ENCODE measurements at places on chromosomes 6 and 20.

- no peak overlapping the region for H3K4me3 ChIP-seq
- no peaks in the 10 kb centered on the region for H3K27me3 ChIP-seq
- no peak for DNase-seq
- no peaks in the 10 kb centered on the region for H3K36me3 ChIP-seq
- no peaks in the 10 kb centered on the region for H3K4me1 ChIP-seq
These were observed 22.8 kb upstream of the MEI4 start for GRCh38 chr6:77630014-77630413.

GRCh38 chr6:32700391-32701040, 34.1 kb upstream of the HLA-DQB1 start:
- no peaks in the 10 kb centered on the region for H3K36me3 ChIP-seq
- no peaks in the 10 kb centered on the region for H3K4me1 ChIP-seq

DNA sequence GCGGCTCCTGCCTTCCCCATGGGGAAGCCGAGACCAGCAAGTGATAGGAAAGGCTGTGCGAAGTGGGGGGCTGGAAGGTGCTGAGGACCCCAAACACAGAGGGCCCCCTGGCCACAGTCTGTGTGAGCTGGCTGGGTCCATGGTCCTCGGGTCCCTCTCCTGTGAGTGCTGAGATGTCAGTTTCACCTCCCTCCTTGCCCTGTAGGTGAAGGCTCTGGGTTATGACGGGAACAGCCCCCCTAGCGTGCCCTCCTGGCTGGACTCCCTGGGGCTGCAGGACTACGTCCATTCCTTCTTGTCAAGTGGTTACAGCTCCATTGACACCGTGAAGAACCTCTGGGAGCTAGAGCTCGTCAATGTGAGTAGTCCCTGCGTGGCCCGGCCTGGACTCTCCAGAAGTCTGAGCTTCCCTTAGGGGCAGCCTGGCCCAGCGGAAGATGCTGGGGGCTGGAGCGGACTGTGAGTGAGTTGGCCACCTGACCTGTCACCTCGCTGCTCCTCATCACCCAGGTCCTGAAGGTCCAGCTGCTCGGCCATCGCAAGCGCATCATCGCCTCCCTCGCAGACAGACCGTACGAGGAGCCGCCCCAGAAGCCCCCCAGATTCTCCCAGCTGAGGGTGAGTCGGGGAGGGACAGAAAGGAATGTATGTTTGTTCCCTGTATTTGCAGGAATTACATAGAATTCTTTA, 61.7 kb downstream of the TCP11 start:
- no peak for DNase-seq
- no peak overlapping the region for H3K4me3 ChIP-seq
- H3K27me3 ChIP-seq: no peaks in the 10 kb centered on the region
- no peaks in the 10 kb centered on the region for H3K4me1 ChIP-seq
- peaks cover 83% of the 10 kb centered on the region for H3K36me3 ChIP-seq
- H3K27ac ChIP-seq: no peak overlapping the region

GRCh38 chr20:63652192-63652980, 838 bp downstream of the STMN3 start:
- peak overlapping the region; percentile 33 for H3K4me3 ChIP-seq
- no peak for DNase-seq
- H3K27ac ChIP-seq: no peak overlapping the region
- peaks cover 12% of the 10 kb centered on the region for H3K4me1 ChIP-seq
- peaks cover 28% of the 10 kb centered on the region for H3K27me3 ChIP-seq
- no peaks in the 10 kb centered on the region for H3K36me3 ChIP-seq

GRCh38 chr20:48035961-48036731, 250.9 kb upstream of the SULF2 start:
- H3K36me3 ChIP-seq: no peaks in the 10 kb centered on the region
- no peak for DNase-seq
- H3K27ac ChIP-seq: no peak overlapping the region
- H3K27me3 ChIP-seq: no peaks in the 10 kb centered on the region

- peaks cover 14% of the 10 kb centered on the region for H3K4me1 ChIP-seq
- DNase-seq: no peak
- no peak overlapping the region for H3K4me3 ChIP-seq
- H3K27ac ChIP-seq: peak overlapping the region; percentile 45
- H3K27me3 ChIP-seq: no peaks in the 10 kb centered on the region
These were observed 203.4 kb downstream of the MYLK4 start for GRCh38 chr6:2547355-2547754.

DNA sequence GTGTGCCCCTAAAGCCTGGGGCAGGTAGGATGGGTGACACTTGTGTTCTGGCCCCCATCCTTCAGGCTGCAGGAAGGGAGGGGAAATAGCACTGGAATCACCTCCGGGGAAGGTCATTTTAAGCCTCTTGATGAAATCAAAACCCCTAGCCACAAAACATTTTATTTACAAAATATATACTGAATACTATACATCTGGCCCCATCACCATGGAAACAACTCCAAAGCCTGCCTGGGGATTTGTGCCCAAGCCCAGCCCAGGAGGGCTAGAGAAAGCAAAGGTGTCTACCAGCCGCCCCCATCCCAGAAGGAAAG, 2.6 kb downstream of the SMIM29 start:
- DNase-seq: no peak
- peaks cover 7% of the 10 kb centered on the region for H3K4me1 ChIP-seq
- peaks cover 27% of the 10 kb centered on the region for H3K36me3 ChIP-seq
- no peak overlapping the region for H3K27ac ChIP-seq
- H3K27me3 ChIP-seq: no peaks in the 10 kb centered on the region
- no peak overlapping the region for H3K4me3 ChIP-seq

DNA sequence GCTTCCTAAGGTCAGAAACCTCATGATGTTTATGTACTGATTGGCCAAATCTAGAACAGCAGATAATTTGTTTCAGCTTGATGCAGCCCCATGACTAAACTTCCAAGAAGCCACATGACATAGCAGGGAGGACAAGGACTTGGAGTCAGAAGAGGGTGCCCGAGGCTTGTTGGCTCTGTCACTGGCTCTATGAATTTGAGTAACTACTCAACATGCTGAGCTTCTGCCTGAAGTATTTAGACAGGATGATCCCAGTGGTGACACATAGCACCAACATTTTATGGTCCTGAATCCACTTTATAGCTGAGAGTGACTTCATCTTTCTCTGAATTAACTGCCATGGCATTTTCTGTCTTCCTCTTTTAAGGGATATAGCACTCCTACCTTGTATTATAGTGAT, 13.5 kb upstream of the TBX18 start:
- DNase-seq: no peak
- no peak overlapping the region for H3K4me3 ChIP-seq
- no peaks in the 10 kb centered on the region for H3K36me3 ChIP-seq
- peaks cover 61% of the 10 kb centered on the region for H3K27me3 ChIP-seq
- no peak overlapping the region for H3K27ac ChIP-seq

DNA sequence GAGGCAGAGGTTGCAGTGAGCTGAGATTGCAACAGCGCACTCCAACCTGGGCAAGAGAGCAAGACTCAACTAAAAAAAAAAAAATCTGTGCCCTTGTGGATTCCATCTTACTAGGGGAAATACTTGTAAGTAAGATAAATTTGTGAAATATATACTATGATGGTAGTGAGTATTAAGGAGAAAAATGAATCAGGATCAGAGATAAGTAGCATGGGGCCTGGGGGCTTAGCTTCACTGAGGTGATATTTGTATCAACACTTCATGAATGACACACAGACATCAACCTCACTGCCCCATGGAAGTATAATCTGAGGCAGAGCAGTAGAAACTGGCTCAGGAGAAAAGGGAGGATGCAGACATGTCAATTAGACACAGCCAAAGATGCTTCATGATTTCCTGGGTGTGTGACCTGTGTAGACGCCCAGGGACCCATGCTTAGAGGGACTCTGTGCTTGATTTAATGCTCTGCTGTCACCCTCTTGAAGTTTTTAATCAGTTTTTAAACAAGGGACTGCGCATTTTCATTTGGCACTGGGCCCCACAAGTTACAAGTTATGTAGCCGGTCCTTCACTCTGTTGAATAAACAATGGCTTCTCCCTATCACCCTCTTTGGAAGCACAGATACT, 41.9 kb downstream of the PCNA start:
- no peaks in the 10 kb centered on the region for H3K36me3 ChIP-seq
- no peaks in the 10 kb centered on the region for H3K4me1 ChIP-seq
- H3K27ac ChIP-seq: peak overlapping the region; percentile 25

DNA sequence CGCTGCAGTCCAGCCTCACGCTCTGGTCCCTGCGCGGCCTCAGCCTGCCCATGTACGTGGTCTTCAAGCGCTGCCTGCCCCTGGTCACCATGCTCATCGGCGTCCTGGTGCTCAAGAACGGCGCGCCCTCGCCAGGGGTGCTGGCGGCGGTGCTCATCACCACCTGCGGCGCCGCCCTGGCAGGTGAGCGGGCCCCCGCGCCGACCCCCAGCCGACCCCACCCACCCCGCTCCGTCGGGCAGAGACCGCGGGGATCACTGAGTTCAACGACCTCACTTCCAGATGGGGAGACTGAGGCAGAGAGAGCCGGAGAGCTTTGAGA, 545 bp downstream of the SLC35D3 start:
- H3K36me3 ChIP-seq: no peaks in the 10 kb centered on the region
- H3K27me3 ChIP-seq: peaks cover 64% of the 10 kb centered on the region
- peaks cover 21% of the 10 kb centered on the region for H3K4me1 ChIP-seq
- H3K27ac ChIP-seq: no peak overlapping the region
- no peak for DNase-seq

DNA sequence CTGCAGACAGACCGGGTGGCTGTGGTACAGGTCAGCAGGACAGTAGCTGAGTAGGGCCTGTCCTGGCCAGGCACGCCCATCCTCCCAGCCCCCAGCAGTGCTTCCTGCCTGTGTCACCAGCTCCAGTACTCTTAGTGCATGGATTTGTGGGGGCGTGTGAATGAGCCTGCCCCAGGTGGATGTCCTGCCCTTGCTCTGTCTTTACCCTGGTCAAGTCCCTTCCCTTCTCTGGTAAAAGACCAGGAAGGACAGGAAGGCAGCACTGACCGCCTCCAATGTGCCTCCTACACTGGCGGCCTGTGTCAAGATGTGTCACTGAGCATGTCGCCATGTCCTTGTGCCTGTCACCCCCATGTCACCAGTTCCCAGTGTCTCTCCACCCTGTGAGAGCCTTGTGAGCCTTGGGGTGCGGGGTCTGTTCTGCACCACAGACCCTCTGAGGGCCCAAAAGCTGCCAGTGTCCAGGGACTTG, 11.9 kb downstream of the TEAD3 start:
- H3K4me1 ChIP-seq: peaks cover 40% of the 10 kb centered on the region
- no peak for DNase-seq
- H3K27ac ChIP-seq: no peak overlapping the region
- no peak overlapping the region for H3K4me3 ChIP-seq
- H3K36me3 ChIP-seq: peaks cover 49% of the 10 kb centered on the region

DNA sequence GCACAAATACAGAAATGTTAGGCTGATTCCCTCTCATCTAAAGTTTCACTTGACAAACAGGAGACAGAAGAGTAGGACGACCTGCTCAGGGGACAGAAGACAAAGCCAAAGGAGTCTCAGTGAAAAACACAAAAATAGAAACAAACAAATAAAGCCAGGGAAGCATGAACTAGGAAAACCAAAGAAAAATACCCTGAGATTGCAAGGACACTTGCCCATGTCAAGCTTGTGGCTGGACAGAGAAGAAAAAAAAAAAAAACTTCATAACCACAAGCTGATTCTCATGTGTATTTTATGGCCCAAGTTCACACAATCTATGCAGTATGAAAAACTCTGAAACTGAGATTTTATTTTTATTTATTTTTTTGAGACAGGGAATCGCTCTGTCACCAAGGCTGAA, 85.6 kb upstream of the BEND6 start:
- no peaks in the 10 kb centered on the region for H3K27me3 ChIP-seq
- no peaks in the 10 kb centered on the region for H3K36me3 ChIP-seq
- H3K4me1 ChIP-seq: no peaks in the 10 kb centered on the region
- no peak overlapping the region for H3K4me3 ChIP-seq
- DNase-seq: no peak

DNA sequence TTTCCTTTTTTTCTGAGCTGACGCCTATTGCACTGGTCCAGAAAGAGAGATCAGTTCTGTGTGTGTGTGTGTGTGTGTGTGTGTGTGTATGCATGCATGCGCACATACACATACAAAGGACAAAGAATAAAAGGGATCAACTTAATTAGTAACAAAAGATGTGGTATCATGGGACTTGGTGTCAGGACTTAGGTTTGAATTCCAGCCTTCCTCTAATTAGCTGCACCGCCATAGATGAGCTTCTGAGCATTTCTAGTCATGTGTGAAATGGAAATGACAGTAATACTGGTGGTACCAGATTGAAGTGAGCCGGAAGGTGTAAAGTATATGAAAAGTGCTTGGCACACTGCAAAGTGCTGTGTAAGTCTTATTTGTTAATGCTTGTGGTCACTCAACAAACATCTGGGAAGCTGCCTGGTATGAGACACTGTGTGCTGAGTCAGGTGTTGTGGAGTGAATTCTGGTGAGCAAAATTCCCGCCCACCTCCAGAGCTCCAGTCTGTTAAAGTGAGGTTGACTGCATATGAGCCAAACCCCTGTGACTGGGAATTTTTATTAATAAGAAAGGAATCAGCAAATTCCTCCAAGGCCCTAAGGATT, 12.4 kb downstream of the DAAM2 start:
- H3K36me3 ChIP-seq: no peaks in the 10 kb centered on the region
- H3K4me3 ChIP-seq: no peak overlapping the region
- no peaks in the 10 kb centered on the region for H3K4me1 ChIP-seq

- no peaks in the 10 kb centered on the region for H3K4me1 ChIP-seq
- H3K4me3 ChIP-seq: no peak overlapping the region
- H3K27ac ChIP-seq: no peak overlapping the region
- H3K36me3 ChIP-seq: no peaks in the 10 kb centered on the region
These were observed 228.6 kb downstream of the ADGB start for GRCh38 chr6:146827216-146827928.

GRCh38 chr6:15355683-15356099, 109.8 kb downstream of the JARID2 start:
- no peaks in the 10 kb centered on the region for H3K36me3 ChIP-seq
- no peaks in the 10 kb centered on the region for H3K27me3 ChIP-seq
- no peaks in the 10 kb centered on the region for H3K4me1 ChIP-seq
- H3K27ac ChIP-seq: no peak overlapping the region
- no peak overlapping the region for H3K4me3 ChIP-seq

DNA sequence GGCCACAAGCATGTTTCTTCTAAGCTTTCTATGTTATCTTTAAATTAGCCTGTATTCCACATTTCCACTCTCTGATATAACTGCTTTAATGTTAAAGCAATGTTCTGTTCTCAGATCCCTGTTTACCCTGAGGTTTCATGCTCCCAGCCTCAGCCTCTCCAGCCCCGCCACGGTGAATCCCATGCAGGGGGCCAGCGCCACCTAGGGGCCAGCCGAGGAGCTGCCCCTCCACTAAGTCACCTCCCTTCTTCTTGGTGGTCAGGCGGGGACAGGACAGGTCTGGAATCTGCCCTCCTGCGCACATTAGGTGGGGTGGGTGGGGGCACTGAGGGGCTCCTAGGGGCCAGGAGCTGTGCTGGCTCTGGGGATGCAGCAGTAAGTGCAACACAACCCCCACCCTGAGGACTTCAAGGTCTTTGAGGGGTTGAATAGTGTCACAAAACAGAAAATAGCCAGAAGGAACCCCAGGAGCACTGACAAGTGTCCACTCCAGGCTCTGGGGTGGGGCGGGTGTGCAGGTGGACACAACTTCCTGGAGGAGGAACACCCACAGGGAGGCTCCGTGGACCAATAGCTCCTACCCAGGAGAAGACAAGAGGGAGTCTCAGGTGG, 61.6 kb downstream of the RAB44 start:
- no peaks in the 10 kb centered on the region for H3K4me1 ChIP-seq
- H3K4me3 ChIP-seq: no peak overlapping the region

All from large intestine (tissue), 12 donors.